ENCODE measurements at places on chromosomes 1 and 21. TPM values are rescaled to one million over a fixed set of nuclear protein-coding genes. Genes with fewer than 3 reads are reported as not detected.
A peak's percentile ranks its signal among the peaks of the same experiment; 100 is the strongest.

DNA sequence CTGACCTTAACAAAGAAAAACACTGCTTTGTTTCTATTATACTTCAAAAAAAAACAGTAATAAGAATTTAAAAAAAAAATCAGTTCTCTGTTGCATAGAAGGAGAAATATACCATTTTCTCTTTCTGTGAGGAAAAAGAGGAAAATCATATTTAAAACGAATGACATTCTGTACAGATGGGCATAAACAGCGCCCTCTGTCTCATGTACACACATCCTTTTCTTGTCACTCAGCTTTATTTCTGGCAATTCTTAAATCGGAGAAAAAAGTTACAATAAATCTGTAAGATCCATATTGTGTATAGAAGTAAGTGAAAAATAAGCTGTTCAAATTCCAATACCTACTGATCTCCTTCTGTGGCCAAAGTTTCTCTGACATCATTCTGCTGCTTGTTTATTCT lies 245.4 kb downstream of the SMYD3 start:
- no peak for DNase-seq

DNA sequence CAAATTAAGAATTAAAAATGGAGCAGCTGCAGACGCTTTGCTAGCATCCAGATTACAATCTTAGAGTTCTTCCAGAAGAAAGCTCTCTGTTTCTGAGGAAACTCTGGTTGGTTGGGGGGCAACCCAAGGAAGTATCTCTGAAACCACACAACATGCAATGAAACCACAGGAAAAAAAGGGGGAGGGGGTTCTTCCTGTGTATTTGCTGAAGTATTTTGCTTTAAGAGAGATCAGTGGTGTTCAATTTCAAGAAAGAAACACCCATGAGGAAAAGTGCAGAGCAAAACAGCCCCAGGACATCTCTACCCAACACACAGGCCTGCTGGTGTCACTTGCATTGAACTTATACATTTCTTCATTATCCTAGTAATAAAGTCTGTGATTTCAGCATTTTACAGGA lies 19.7 kb upstream of the TIAM1 start:
- no peak for DNase-seq

DNA sequence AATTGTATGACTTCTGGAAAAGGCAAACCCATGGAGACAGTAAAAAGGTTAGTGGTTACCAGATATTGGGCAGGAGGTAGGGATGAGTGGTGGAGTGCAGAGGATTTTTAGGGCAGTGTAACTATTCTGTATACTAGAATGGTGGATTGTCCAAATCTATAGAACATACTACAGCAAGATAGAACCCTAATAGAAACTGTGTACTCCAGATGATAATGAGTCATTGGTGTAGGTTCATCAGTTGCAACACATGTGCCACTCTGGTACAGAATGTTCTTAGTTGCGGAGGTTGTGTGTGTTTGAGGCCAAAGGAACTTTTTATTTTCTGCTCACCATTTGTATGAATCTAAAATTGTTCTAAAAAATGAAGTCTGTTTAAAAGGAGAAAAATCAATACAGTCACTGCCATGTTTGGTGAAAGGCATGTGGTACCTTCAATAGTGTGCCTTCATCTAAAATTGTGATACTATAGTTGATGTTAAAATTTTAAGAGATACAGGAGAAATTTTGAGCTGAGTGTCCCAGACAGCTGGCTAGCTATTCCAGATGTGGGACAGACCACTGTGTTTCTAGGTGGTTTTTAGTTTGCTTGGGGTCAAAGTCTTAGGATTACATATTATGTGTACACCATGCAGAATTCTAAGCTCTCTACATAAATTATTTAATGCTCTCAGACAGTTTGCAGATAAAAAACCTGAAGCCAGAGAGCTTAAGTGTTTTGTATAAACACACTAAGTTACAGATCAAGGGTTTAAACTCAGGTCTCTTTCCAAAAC lies 150.5 kb downstream of the RPS6KC1 start:
- DNase-seq: no peak

DNA sequence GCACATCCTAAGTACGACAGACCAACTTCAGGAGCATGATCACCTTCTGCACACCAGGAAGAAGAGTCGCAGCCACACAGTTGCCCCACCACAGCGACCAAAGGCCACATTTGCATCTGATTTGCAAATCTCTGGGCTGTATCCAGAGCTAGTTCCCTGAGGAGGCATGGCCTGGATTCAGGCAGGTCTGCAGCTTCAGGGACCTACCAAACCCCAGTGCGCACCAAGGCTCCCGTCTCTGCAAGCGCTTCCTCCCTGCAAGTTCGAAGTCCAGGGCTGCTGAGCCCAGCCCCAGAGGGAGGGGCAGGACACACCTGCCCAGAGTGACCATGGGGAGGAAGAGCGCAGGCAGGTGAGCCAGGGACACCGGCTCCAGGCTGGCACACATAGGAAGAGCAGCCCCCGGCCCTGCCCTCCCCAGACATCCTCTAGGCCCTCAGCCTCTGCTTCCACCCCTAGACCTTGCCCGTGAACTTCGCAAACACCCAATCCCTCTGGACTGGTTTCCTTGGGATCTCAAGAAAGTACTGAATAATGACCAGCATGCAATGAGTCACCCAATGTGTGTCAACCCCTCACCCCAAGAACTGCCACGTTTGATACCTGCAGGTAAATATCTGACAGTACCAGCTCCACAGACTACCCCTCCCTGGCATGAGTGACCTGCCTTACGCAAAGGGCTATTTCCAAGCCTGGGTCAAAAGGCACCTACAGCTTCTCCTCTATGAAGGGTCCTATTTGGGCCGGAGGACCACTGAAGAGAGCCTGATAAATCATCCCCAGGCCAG lies 36.8 kb downstream of the CASZ1 start:
- no peak for DNase-seq

GRCh38 chr1:110489406-110489805 lies 29.6 kb downstream of the KCNA10 start:
- no peak for DNase-seq

DNA sequence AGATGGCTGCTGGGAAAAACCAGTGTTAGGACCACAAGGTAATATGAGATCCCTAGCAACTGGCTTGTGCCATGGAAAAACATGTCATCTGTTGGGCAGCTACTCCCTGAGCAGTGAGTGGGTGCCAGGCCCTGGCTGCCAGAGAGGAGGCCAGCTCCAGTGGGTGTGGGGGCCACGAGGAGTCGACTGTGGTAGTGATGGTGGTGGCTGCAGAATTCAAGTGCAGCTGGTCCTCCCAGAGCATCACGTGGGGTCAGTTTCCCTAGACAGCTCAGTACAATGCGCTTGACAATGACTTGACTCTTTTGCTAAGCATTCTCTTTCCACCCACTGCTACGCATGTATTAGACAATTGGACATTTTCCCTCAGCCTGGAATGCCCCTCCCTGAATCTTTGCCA lies 14.5 kb upstream of the CDC42 start:
- no peak for DNase-seq

GRCh38 chr1:184362876-184363275 lies 24.0 kb upstream of the C1orf21 start:
- no peak for DNase-seq

- DNase-seq: no peak
Observed at GRCh38 chr21:27480841-27481261, 514.0 kb upstream of the ADAMTS5 start.

GRCh38 chr21:15195768-15196167 lies 131.0 kb upstream of the NRIP1 start:
- no peak for DNase-seq

GRCh38 chr1:1315435-1315954 lies 7.1 kb downstream of the PUSL1 start:
- no peak for DNase-seq

DNA sequence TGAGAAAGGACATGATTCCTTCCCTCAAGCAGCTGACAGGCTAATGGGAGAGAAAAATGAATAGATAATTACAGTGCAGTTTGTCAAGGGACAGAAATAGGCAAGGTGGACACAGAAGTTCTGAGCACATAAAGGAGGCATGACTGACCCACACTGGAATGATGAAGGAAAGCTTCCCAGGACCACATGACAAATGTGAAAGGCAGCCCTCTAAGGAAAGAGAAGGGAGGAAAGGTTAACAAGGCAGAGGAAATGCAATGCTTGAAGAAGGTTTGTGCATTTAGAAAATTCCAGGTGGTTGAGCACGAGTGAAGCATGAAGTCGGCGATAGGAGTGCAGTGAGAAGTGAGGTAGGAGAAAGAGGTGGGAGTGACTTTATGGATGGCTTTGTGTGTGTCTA lies 37.4 kb downstream of the LAMC2 start:
- no peak for DNase-seq

DNA sequence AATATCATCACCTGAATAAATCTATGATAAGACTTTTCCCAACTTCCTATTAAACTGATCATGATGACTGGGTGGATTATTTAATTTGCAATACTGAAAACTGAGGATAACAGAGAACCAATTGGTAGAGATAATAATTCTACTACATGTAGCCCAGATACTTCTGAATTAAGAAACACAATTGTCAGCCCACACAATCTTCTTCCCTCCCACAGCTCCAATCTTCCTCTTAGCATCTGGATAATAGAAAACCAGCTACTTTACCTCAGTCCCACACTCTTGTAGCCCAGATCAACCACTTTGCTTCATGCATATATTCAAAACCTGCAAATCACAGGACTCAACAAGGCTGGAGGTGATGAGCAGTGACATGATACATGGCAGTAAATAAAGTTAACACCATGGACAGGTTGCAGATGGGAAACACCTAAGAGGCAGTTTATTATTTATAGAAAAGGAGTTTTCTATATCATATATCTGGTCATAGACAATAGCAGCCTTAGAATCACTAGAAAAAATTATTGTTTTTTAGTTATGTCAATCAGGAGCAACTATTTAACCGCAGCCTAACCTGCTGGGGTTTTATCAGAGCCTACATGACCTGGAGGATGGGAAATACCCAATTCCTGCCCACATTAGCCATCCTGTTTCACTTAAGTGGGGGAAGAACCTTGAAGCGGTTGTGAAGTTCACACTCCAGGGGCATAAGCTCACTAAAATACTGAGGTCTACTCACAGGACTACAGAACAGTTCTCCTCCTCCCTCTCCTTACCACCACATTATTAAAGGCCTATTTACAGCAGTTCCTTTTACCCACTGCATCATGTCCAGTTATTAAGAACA lies 16.7 kb downstream of the FRRS1 start:
- DNase-seq: no peak

GRCh38 chr1:179575497-179576314 lies at the start of gene NPHS2:
Gene NPHS2, minus strand, starts transcription at chr1:179575948. Its CDS starts 84 bp downstream, at chr1:179575864.
- no peak for DNase-seq

DNA sequence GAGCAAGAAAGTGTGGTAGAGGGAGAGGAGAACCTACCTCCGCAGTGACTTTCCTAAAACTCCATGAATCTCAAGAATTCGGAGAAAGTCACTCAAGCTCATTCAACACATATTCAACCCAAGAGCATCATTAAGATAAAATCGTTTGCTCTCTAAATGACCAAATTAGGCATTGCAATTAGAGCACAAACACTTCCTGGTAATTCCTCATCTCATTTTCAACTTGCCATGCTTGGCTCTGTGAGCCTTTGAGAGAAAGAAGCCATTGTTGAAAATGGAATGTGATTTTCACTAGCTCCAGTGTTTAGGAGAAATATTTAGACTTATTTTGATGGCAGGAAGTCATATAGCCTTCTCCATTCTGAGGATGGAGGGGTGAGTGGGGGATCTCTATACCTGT lies 52.5 kb downstream of the KAZN start:
- no peak for DNase-seq

DNA sequence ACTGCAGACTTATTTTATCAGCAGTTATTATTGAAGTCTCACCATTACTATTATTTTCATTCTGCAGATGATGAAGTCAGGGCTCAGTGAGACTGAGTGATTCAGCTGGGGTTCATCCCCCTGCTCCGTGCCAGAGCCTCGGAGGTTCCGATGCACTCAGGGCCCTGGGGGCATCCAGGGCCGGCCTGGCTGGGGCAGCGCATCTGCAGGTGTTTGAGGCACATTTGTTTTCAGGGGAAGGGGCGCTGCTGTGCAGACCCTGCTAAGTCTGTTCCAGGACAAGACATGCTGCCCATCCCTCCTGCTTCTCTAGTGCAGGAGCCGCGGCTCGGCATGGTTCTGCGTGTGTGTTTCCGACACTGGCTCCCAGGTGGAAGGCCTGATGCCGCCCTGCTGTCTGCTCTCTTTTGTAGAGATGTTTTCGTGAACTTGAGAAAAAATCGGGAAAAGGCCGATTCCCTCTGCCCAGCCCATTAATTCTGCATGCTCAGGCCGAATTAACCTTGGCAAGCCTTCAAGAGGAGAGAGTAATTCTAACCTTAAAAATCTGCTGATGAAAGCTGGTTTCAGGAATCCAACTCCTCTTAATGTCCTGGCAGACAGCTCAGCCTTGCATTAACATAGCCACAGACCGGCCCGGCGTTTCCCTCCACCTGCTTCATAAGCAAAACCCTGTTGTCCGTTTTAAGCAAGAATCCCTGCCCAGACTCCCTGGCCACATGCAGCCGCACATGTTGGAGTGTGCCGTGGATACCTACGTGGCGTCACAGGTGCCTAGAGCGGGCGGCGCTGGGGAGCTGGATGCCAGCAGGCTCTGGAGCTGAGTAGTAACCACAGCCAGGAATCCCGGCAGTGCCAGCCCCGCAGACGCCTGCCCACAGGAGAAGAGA lies 316.0 kb upstream of the VAMP3 start:
- DNase-seq: peak; percentile 38

- peak; percentile 92 for DNase-seq
Observed at GRCh38 chr1:3314491-3315381, 139.7 kb upstream of the ARHGEF16 start.

DNA sequence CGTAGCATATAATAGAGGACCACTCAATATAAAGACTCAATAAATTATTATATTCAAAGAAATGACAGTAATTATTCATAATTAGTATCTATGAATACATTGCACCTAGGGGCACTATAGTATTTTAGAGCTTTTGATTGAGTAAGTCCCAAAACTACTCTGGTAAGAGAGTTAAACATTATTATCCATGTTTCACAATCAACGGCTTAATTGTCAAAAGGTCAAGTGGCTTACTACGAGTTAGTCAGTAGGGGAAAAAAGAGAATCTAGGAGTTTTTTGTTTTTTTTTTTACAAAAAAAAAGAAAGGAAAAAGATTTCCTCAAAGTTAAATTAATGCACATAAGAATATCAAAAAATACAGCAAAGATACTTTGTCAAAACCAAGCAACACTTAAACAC lies 20.4 kb upstream of the LAMC1 start:
- no peak for DNase-seq

GRCh38 chr21:39153842-39154241 lies 29.4 kb downstream of the PSMG1 start:
- DNase-seq: no peak

GRCh38 chr1:156833603-156834002 lies 17.0 kb upstream of the SH2D2A start:
- DNase-seq: no peak

- DNase-seq: peak; percentile 32
Observed at GRCh38 chr1:233328142-233328921, 808 bp downstream of the MAP3K21 start.

ZNF695 gene
- total RNA-seq: 0.61 TPM

HCRTR1 gene
- total RNA-seq: 0.14 TPM

ASTN1 gene
- 0.09 TPM for total RNA-seq

SIK1 gene
- total RNA-seq: 34.1 TPM

COL6A1 gene
- 399 TPM for total RNA-seq

SH2D1B gene
- 0.61 TPM for total RNA-seq

Data from lung (tissue), 17 donors.